Endothelial cell (in vitro differentiated cells): ENCODE measurements at places on chromosomes 6 and 20.
A peak's percentile ranks its signal among the peaks of the same experiment; 100 is the strongest.

DNA sequence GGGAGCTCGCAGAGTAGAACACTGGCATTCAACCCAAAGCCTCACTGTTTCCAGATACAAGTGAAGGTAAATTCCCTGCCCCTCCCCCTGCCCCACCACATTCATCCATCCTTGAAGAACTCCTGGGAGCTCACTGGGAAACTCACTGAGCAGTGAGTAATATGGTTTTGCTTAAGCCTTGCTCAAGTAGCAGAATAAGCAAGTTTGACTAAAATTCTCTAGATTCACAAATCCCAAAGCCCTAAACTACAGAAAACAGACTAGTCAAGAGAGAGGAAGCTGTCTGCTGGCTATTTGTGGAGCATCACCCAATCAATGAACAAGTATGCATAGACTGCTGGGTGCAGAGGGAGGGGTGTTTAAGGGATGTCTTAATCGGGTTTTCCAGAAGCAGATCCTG, 82.1 kb downstream of the UNC5CL start:
- no peak for DNase-seq
- no peak overlapping the region for H3K27ac ChIP-seq
- H3K27me3 ChIP-seq, result peaks cover 6% of the 10 kb centered on the region
- H3K36me3 ChIP-seq, result no peaks in the 10 kb centered on the region
- no peak overlapping the region for H3K4me3 ChIP-seq
- H3K4me1 ChIP-seq, result peaks cover under 1% of the 10 kb centered on the region

DNA sequence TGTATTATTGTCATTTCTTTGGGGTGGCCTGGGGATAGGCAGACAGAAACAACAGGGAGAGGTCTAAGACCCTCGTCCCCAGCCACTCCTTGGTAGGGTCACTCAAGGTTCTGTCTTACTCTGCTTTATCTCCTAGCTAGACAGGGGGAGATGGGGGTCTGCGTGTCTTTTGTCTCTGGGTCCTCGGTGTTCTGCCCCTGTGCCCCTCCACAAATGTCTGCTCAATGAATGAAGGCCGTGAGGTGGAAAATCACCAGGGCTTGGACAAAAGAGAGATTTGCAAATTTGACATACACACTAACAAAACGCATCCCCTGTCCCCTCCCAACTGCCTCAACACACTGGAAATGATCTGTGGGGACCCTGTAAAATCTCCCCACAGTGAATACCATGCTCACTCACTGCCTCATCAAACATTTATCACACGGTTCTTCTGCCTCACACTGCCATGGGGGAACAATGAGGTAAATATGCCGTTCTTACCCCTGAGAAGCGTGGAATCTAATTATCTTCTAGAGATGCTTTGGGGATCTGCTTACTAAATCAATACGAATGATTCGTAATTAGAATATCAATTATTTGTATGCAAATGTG, 13.2 kb upstream of the VAPB start:
- H3K27me3 ChIP-seq, result peaks cover 6% of the 10 kb centered on the region
- no peak overlapping the region for H3K4me3 ChIP-seq
- no peak overlapping the region for H3K27ac ChIP-seq
- H3K36me3 ChIP-seq, result peaks cover 8% of the 10 kb centered on the region
- DNase-seq, result no peak
- peaks cover 11% of the 10 kb centered on the region for H3K4me1 ChIP-seq

GRCh38 chr6:25154034-25154596, 125.1 kb upstream of the CARMIL1 start:
- H3K27me3 ChIP-seq, result no peaks in the 10 kb centered on the region
- no peaks in the 10 kb centered on the region for H3K4me1 ChIP-seq
- no peak overlapping the region for H3K27ac ChIP-seq
- H3K36me3 ChIP-seq, result no peaks in the 10 kb centered on the region
- H3K4me3 ChIP-seq, result no peak overlapping the region

- H3K4me1 ChIP-seq, result peaks cover 2% of the 10 kb centered on the region
- DNase-seq, result no peak
- H3K4me3 ChIP-seq, result no peak overlapping the region
- no peak overlapping the region for H3K27ac ChIP-seq
- no peaks in the 10 kb centered on the region for H3K27me3 ChIP-seq
- no peaks in the 10 kb centered on the region for H3K36me3 ChIP-seq
Measured at GRCh38 chr6:16651871-16652270, 109.4 kb downstream of the ATXN1 start.

DNA sequence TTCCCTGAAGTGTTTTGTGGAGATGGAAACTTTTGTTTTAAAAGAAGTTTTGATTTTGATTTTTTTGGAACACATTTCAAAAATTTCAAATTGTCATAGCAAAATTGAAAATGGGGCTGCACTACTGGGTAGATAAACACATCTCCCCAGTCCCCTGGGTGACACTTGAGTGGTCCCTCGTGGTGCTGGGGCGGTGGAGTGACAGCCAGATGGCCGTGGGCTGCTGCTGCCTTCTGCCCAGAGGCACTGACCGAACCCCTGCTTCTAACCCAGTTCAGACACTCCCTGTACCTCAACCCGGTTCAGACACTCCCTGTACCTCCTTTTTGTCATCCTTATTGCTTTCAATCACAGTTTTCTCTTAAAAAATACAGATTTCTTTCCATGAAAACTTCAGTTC, 69.9 kb upstream of the SYNJ2 start:
- H3K27ac ChIP-seq, result peak overlapping the region; percentile 48
- H3K27me3 ChIP-seq, result no peaks in the 10 kb centered on the region
- H3K4me1 ChIP-seq, result peaks cover 16% of the 10 kb centered on the region

- H3K27me3 ChIP-seq, result peaks cover 17% of the 10 kb centered on the region
- no peak overlapping the region for H3K4me3 ChIP-seq
- DNase-seq, result peak; percentile 66
- H3K27ac ChIP-seq, result peak overlapping the region; percentile 77
Measured at GRCh38 chr20:64042054-64042781, 6.2 kb downstream of the C20orf204 start.

DNA sequence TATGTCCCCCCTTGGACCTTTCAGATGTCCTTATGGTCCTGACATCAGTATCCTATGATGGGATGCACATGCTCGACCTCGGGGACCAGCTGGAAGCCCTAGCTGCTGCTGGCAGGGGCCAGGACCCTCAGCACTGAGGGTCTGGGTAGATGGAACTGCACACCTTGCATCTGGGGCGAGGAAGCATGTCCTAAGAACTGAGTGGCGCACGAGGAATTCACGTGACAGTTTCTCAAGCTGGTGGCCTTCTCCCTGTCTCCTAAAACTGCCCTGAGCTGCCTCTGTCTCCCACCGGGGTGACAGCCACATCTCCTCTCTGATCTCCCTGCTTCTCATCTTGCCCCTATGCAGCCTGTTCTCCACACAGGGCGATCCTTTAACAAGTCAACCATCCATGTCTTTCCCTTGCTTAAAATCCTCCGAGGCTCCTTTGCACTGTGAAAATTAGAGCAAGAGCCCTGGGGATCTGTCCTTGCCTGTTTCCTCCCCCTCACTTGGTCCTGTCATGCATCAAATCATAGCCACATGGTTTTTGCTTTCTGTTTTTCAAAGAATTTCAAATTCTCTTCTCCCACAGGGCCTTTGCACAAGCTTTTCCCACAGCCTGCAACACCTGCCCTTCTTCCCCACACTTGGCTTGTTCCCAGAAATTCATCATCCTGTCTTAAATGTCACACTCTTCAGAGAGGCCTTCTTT, 107.7 kb downstream of the CDH26 start:
- peaks cover 4% of the 10 kb centered on the region for H3K36me3 ChIP-seq
- no peak overlapping the region for H3K27ac ChIP-seq
- DNase-seq, result no peak
- H3K4me3 ChIP-seq, result no peak overlapping the region
- H3K4me1 ChIP-seq, result no peaks in the 10 kb centered on the region

DNA sequence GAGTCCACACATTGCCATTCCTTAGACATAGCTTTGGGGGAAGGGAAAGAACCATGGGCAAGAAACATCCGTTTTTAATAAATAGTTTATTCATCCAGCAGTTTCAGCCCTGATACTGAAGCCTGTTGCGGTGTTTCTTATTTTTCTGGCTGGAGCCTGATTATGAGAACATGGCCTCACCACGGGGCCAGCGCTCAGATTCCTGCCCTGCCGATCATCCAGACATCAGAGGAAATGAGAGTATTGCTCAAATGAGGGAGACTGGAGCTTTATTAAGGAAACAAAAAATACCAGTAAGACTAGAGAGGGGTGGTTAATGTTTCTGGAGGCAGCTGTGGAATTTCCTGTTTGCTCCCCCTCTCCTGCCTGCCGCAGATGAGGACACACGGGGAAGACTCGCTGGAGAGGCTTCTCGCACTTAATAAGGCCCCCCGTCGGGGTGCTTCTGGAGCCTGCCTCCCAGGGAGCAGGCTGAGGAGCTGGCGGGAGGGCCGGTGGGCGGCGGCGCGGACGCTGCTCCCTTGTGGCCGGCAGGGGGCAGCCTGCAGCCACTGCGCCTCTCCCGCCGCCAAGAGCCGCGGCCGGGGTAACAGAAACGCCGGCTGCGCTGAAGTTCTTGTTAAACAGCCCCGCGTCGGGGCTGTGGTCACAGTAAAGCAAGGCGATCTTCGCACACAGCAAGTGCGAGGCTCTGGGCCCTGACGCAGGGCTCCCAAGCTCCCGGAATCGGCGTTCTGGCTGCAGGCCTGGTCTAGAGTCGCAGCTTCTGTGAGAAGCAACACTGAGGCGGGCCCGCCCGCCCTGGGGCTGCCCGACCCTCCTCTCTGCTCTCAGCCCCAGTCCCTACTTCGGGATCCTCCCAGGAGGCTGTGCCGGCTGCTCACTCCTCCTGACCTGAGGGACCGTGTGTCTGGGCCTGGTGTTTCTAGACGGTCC, 17.5 kb downstream of the LEMD2 start:
- H3K4me3 ChIP-seq, result peak overlapping the region; percentile 62
- peak; percentile 84 for DNase-seq

DNA sequence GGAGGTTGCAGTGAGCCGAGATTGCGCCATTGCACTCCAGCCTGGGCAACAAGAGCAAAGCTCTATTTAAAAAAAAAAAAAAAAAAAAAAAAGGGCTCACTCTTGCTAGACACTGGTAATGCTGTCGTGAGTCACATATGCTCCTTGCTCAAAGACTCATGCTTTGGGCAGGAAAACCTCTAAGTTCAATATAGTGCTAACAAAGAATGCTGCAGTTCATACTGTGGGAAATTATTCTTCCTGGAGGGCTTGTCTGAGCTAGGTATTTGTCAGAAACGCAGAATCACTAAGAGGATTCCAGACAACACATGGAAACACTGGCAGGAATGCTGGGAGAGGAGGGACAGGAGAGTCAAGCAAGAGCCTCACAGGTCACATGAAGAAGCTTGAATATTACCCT, 2.3 kb upstream of the LYRM2 start:
- peaks cover 3% of the 10 kb centered on the region for H3K27me3 ChIP-seq
- no peak for DNase-seq
- H3K4me3 ChIP-seq, result peak overlapping the region; percentile 70
- peaks cover 9% of the 10 kb centered on the region for H3K4me1 ChIP-seq
- peak overlapping the region; percentile 67 for H3K27ac ChIP-seq

DNA sequence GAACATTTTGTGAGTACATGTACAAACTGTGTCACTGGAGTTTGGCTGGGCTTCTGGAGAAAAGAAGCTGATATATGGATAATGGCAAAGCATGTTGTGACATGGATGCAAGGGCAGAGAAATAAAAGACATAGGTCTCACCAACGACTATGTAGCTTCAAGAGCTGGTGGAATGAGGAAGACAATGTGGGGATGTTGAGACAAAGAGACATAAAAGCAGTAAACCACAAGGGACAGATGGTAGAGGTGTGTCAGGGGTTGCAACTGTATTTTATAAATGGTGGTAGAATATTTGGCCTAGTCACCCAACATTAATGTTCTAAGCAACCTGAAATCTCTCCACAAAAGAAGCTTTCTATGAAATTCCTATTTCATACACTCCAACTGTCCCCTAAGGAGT, 199.0 kb downstream of the KCNQ5 start:
- peaks cover 4% of the 10 kb centered on the region for H3K4me1 ChIP-seq
- H3K27me3 ChIP-seq, result no peaks in the 10 kb centered on the region
- DNase-seq, result no peak
- H3K4me3 ChIP-seq, result no peak overlapping the region

DNA sequence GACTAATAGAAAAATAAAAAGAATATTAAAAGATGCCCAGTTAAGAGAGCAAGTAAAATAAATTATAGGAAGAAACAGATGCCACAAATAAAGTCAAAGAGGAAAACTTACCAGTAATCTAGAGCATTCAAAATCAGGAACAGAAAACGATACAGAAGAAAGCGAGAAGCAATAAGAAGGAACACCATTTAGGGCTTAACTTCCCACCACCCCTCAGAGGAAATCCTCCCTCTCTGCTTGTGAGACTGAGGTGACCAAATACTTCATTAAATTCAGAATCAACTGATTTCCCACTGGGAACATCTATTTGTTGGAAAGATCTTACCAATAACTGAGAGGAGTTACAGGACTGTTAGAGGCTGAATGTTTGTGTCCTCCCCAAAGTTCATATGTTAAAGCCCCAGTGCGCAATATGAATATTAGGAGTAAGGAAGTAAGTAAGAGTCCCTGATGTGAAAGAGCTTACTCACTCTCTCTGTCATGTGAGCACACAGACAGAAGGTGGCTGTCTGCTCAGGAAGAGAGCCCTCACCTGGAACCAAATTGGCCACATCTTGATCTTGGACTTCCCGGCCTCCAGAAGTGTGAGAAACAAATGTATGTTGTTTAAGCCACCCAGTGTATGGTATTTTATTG, 19.5 kb downstream of the KATNA1 start:
- peaks cover 8% of the 10 kb centered on the region for H3K36me3 ChIP-seq
- H3K27me3 ChIP-seq, result peaks cover 2% of the 10 kb centered on the region
- peaks cover 7% of the 10 kb centered on the region for H3K4me1 ChIP-seq
- H3K4me3 ChIP-seq, result peak overlapping the region; percentile 7
- H3K27ac ChIP-seq, result peak overlapping the region; percentile 46
- no peak for DNase-seq

DNA sequence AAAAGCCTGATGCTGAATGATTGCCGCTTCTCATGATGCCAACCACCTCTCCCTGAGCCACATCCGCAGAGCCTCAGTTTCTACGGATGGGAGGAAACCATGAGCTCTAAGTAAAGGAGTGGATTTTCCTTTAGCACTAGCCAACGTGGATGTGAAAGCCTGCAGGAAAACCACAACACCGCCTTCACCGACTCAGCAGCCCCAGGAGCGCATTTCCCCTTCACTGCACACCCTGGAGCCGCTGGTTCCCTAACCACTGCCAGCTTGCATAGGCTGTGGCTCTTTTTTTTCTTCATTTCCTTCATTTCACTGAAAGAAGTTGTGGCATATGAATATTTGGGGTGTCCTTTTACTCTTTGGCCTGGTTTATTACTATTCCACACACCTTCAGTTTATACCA, 50.5 kb upstream of the SSTR4 start:
- H3K36me3 ChIP-seq, result peaks cover 4% of the 10 kb centered on the region
- peaks cover 2% of the 10 kb centered on the region for H3K27me3 ChIP-seq
- no peak overlapping the region for H3K27ac ChIP-seq
- DNase-seq, result no peak
